ENCODE measurements at places on chromosomes 3 and 15.

DNA sequence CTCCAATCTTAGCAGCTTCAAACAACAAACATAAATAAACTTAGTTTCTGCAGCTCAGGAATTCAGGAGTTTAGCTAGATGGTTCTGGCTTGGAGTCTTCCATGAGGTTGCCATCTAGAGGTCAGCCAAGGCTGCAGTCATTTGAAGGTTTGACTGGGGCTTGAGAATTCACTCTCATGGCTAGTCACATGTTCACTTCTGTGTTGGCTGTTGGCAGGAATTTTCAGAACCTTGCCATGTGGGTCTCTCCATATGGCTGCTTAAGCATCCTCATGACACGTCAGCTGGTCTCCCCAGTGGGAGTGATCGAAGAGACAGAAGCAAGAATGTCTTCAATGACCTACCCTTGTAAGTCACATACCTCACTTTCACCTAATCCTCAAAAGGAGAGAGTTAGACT, 269.2 kb upstream of the CNTN3 start:
- no peak for DNase-seq

GRCh38 chr3:126979046-126979628, 3.8 kb upstream of the PLXNA1 start:
- DNase-seq = no peak

- DNase-seq = no peak
Observed at GRCh38 chr15:98666841-98667240, 18.5 kb downstream of the IGF1R start.

DNA sequence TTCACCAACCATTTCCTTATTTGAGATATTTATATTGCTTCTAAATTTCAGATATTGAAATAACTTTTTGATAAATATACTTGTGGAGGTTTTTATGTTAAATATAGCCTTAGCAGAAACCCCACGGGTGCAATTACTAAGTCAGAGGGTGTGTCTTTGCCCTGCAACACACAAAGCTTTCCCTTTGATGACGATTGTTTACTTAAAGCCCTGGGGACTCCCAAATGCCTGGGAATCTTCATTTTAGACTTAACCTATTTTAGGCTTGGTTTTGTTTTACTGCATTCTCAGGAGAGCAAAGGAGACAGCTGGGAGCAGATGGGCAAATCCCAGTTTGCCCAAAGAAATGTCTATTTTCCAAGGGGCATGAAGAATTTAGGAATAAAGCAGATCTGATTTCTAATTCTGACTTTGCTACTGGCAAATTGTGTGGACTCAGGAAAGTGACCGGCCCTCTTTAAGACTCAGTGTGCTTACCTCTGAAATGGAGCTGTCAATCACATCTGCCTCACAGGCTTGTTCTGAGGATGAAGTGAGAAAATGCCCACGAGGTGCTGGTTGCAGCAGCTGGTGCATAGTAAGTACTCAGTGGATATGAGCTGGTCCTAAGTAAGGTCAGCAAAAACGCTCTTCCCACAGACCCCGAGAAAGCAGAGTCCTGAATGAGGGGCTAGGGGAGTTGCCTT, 49.3 kb upstream of the CA12 start:
- no peak for DNase-seq

DNA sequence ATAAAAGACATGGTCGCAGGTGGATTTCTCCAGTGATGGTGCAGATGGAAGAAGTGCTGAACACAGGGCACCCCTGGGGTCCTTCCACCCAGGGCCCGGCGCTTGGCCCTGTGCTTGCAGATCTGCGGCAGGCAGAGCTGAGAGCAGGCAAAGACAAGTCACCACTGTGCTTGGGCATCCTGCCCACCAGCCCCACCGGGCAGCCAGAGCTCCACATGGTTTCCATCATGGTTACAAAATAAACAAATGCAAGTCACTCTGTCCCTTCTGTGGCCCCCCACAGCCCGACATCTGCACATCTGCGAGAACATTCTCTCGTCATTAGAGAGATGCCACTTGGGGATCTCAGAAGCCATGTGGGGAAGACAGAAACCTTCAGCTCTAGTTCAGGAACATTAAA, 37.6 kb upstream of the SFMBT1 start:
- DNase-seq = no peak

DNA sequence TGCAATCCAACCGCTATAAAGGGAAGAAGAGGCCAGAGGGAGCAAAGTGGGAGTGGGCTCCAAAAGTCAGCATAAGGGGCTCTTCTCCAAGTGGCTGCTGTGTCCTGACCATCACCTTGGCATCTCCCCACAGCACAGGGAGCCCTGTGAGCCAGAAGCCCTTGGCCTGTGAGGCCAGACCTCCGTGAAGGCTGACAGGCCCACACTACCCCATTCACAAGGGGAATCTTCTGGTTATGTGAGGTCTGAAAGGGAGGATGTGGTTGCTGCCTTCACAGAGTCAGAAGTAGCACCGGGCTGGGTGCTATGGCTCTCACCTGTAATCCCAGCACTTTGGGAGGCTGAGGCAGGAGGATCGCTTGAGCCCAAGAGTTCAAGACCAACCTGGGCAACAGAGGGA, 2.6 kb upstream of the ULK3 start:
- DNase-seq = no peak

GRCh38 chr15:38226608-38227266, 25.9 kb upstream of the SPRED1 start:
- DNase-seq = peak; percentile 81

DNA sequence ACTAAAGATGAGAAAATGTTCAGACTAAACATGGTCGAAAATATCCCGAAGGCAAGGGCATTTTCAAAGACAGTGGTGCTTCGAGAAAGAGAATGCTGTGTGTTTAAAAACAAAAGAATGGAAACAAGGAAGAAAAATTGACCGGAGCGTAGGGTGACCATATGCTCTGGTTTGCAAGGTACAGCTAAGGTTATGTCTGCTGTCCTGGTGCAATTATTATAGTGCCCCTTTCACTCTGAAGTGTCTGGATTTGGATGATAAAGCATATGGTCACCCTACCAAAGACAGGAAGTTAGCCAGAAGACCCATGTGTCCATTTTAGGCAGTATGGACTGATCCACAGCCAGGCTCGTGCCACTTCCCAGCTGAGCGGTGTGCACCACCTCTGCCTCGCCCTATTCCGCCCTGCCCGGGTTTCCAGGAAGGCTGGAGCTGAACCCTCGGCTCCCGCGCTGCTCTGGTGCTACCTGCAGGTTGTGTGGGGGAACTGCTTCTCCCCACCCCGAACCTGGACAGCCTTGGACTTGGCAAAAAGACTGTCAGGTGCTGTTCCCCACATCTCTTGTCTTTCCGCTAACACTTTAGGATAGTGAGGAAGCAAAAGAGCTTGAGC, 25.2 kb downstream of the GOLGA6D start:
- DNase-seq = no peak

DNA sequence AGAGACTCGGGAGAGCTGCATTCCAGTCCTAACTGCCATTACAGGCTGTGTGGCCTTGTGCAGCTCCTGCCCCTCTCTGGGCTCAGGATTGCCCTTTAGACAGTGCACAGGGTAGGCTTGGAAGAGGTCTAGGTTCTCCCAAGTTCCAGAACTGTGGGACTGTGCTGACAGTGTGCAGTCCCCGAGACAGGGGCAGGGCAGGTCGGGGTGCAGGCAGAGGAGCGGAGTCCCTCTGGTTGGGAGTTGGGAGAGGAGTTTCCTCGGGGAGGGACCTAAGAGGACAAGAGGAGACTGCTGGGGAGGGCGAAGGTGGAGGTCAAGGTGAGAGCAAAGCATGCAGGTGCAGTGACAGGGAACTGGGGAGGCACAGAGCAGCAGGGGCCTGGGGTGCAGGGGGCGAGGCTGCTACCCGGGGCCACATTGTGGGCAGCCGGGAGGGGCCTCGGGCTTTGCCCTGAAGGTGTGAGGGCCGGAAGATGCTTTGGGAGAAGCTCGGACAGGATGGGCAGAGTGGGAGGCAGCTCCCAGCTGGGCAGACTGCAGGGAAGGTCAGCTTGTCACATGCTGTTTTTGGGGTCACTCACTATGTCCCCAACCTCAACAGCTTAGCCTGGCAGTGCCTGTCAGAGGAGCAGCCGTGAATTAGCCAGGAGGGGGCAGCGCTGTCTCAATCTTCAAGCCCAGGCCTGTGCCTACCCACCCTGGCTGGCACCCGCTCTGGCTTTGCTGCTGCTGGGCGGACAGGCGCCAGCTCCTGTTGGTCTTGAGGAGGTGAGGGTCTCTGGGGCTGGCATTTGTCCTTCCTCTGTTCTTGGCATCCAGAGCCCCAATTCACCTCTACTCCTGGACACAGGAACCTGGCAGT, 15.4 kb upstream of the CSPG4 start:
- no peak for DNase-seq

GRCh38 chr3:183369117-183369516, 59.3 kb downstream of the MCF2L2 start:
- DNase-seq = no peak

GRCh38 chr3:171285287-171285686, 174.9 kb downstream of the TNIK start:
- DNase-seq = no peak

GRCh38 chr3:126356373-126357264, 589 bp downstream of the KLF15 start:
- no peak for DNase-seq

- DNase-seq = no peak
Observed at GRCh38 chr3:168678730-168679129, 583.0 kb upstream of the GOLIM4 start.

DNA sequence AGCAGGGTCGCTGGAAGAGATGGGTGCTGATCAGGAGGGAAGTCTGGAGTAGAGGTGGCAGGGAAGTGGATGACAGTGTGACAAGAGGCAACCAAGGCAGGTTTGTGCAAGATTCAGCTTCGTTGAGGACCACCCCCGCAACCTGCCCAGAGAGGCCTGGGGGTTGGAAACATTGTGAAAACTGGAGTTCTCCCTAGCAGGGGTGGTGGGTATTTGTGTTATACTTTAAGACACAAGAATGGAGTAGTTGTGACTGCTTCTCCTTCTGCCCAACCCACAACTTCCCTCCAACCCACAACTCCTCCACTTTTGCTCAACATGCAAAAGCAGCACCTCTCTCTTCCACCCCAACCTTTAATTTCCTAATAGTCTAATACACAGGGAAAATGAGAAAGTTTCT, 8.6 kb upstream of the ARNT2 start:
- DNase-seq = no peak

GRCh38 chr3:136343873-136344555, 93.9 kb downstream of the PCCB start:
- peak; percentile 65 for DNase-seq

DNA sequence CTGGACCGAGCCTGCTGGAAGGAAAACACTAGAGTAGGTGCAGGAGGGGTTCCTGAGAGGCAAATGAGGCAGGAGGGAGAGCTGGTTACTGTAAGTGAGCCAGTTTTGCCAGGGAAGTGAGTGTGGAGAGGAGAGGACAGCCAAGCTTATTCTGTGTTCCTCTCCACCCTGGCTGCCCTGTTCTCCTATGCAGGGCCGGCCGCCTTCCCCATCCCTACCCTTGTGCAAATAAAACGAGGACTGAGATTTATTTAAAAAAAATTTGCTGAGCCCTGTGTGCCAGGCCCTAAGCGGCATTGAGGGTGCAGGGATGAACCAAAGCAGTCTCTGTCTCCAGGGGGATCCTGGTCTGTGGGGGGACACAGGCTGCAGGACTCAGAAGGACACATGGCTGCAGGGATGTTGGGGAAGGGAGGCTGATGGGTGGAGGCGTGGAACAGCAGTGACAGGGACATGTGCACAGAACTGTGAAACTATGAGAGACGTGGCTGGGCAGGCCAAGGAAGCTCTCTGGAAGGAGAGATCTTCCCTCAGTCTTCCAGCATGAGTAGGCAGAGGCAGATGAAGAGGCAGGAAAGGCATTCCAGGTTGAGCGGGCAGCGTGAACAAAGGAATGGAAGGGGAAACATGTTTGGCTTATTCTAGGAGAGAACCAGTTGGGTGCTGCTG, 12.1 kb downstream of the CORO2B start:
- no peak for DNase-seq

- no peak for DNase-seq
Observed at GRCh38 chr3:109553591-109554371, 216.4 kb upstream of the DPPA4 start.

DNA sequence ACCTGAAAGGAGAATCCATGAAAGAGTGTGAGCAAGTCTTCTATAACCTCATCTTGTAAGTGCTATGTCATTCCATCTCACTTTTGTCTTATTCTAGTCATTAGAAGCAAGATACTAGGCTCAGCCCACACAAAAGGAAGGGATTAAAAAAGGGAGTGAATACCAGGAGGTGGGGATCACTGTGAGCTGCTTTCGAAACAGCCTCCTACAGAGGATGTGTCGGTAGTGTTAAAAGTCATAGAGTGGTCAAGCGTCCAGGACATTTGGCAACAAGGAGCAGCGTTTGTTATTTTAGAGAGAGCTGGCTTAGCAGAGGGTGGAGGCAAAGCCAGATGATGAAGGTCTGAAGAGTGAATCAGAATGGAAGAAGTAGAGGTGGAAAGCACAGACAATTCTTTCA, 11.7 kb upstream of the ZNF148 start:
- no peak for DNase-seq

DNA sequence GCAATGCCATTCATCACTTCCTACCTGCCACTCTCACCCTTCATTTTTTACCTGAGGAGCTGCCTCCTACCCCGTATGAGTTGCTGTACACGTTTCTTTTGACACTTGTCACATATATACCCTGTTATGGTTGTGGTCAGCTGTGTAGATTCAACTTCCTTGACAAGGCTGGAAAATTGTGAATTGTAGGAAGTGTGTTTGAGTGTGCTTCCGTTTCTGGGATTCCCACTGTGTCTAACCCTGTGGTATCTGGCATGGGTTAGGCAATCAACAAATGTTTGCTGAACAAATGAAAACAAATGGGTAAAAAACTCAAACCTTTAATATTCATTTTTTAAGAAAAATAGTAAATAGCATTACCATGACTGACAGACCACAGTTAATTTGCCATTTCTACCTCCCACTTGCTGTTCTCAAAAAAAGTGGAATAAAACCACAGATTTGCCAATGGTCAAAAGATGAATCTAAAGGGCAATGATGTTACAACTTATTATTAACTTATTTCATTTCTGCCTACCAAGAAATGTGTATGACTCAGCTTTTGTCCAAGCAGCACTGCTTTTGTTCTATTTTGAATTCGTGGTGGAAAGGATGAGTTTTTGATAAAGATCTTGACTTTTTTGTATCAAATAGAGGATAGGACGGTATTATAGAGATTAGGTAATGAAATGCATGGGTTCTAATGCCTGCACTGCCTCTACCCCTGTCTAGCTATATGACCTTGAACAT, 404.6 kb downstream of the LPP start:
- DNase-seq = no peak

- no peak for DNase-seq
Observed at GRCh38 chr15:70801109-70801508, 37.8 kb upstream of the UACA start.

- DNase-seq = no peak
Observed at GRCh38 chr3:97187771-97188170, 373.4 kb downstream of the EPHA6 start.

DNA sequence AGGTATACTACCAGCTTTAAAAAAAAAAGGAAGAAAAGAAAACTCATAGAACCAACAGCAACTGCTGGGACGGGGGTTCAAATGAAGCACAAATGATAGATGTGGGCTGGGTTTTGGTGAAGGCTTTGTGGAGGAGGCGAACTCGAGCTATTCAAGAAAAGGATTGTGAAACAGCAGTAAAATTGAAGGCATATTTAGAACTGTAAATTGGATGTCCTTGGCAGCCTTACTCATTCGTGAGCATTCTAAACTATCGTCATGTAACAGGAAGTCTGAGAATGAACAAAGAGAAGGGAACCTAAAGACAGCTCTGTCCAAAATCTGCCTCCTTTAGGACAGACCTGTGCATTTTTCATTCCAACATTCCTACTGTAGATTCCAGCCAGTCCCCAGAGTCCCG, 97.8 kb downstream of the LARS2 start:
- DNase-seq = no peak
